ENCODE measurements at places on chromosomes 13 and 19.

GRCh38 chr19:4061178-4061682 lies 5.5 kb downstream of the ZBTB7A start:
- peak; percentile 73 for DNase-seq

- no peak for DNase-seq
Measured at GRCh38 chr19:18418029-18418482, 1.1 kb upstream of the SSBP4 start.

- no peak for DNase-seq
Measured at GRCh38 chr13:26465514-26465913, 92.0 kb upstream of the WASF3 start.

- DNase-seq = no peak
Measured at GRCh38 chr13:37657956-37658355, 59.4 kb upstream of the POSTN start.

- DNase-seq = no peak
Measured at GRCh38 chr19:31387717-31388301, 38.6 kb upstream of the TSHZ3 start.

- DNase-seq = no peak
Measured at GRCh38 chr13:97068151-97068550, 73.9 kb upstream of the OXGR1 start.

- no peak for DNase-seq
Measured at GRCh38 chr19:45146741-45147205, 14.0 kb downstream of the NKPD1 start.

DNA sequence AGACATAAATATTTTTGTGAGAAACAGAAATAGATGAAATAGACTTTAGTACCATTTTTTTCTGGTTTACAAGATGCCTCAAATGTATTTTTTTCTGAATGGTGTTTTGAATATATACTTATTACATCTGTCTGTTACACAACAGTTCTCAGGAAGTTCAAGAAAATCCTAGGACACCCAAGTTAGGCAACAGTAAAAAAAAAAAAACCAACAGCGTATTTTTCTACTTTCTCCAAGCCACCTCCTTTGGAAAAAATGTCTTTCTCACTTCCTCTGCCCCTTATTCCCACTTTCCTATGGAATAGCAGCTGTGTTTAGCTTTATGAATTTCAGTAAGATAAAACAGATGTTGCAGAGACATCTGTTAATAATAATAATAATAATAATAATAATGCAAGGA lies 489.6 kb upstream of the KLF12 start:
- DNase-seq = no peak

DNA sequence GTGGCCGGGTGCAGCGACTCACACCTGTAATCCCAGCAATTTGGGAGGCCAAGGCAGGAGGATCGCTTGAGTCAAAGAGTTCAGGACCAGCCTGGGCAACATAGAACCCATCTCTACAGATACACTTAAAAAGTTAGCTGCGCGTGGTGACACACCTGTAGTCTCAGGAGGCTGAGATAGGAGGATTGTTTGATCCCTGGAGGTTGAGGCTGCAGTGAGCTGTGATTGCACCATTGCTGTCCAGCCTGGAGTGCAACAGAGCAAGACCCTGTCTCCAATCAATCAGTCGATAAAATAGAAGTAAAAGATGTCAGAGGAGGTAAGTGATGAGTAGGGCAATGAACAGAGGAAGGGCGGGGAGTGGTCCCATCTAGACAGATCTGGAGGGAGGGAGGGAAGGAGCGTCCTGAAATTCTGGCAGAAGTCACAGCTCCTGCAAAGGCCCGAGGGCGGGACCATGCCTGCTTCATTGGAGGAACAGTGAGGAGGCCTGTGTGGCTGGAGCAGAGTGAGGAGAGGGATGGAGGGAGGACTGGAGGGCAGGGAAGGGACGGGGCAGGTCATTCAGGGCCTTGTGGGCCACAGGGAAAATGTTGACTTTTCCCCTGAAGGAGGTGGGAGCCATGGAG lies 9.7 kb downstream of the SMIM24 start:
- DNase-seq = no peak
